ENCODE measurements at places on chromosomes 6 and 20. TPM values are rescaled to one million over a fixed set of nuclear protein-coding genes. Genes with fewer than 3 reads are reported as not detected.
A peak's percentile ranks its signal among the peaks of the same experiment; 100 is the strongest.

GRCh38 chr6:46420921-46421638, 70.2 kb downstream of the RCAN2 start:
- DNase-seq: no peak

GRCh38 chr6:17455919-17456318, 62.5 kb downstream of the CAP2 start:
- no peak for DNase-seq

GRCh38 chr20:37673444-37673843, 20.4 kb upstream of the CTNNBL1 start:
- no peak for DNase-seq

- DNase-seq: no peak
Measured at GRCh38 chr6:9126878-9127560, 691.7 kb upstream of the SLC35B3 start.

- DNase-seq: peak; percentile 42
Measured at GRCh38 chr20:11544029-11544678, 373.5 kb upstream of the BTBD3 start.

GRCh38 chr6:24621626-24622289, 24.2 kb downstream of the KIAA0319 start:
- DNase-seq: no peak

DNA sequence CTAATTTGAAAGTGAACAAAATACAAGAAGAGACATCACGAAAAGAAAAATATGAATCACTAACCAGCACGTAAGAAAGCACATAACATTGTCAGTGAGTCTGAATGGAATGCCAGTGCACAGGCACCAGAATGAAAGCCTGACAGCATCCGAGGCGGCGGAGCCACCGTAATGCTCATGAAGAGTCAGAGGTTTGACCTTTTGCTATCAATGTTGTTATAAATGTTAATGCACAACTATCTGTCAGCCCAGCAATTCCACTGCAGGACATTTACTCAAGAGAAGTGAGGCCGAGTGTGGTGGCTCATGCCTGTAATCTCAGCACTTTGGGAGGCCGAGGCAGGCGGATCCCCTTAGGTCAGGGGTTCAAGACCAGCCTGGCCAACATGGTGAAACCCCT, 562.1 kb downstream of the PRKN start:
- DNase-seq: no peak

DNA sequence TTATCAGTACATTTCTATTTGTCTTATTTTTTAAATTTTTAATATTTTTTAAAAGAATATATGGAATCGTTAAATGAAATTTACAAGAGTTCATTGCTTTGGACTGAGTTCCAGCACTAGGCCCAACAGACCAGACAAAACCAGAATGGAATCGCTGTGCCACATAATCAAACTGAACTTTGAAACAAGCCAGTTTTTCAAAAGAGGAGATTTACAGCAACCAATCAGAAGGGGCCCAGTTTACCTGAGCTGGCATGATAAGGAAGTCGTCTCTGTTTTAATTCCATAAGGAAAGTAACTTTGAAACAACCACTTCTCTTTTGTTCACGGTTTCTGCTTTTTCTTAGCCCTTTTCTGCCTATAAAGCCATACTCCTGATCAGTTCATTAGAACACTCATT, 293.6 kb upstream of the FLRT3 start:
- DNase-seq: no peak

DNA sequence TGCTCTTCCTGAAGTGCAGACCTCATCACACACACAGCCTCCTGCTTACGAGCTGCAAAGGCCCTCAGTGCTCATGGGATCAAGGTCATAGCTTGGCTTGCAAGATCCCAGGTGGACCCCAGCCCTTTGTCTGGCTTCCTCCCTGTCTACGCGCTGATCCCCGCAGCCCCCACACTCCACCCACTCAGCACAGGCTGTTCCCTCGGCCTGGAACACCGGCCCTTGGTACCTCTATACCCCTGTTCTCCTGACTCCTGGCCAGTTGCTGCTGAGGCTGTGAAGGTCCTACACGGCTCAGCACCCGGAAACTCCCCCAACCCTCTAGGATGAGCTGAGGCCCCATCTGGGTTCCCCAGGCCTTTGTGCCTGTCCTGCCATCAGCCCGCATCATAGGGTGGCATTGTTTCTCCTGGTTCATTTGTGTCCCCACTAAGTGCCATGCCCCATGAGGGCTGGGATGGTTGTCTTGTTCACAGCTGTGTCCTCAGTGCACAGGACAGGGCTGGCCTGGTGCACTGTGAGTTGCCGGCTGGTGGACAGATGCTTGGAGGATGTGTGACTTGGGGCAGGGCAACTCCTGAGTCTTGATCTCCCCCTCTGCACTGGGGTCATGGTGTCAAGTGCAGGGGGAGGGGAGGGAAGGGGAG, 57.0 kb downstream of the ADNP start:
- no peak for DNase-seq

- DNase-seq: no peak
Measured at GRCh38 chr20:63036291-63036690, 29.5 kb upstream of the BHLHE23 start.

DNA sequence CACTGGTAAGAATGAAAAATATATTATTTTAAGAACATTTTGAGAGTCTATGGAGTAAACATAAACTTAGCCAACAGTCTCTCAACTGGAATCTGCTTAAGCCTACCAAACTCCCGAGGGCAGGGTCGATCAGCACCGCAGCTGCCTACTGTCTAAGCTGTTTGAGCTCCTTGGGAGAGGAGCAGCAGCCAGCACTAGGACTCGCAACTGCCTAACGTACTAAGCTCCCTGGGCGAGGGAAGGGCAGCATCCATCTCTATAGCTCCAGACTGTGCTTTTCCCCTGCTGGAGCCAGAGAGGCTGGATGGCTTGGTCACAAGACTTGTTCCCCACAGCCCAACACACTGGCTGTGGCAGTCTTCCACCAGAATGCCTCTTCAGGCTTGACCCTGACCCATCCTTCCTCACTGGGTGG, 96.4 kb downstream of the MOXD1 start:
- peak; percentile 6 for DNase-seq

DNA sequence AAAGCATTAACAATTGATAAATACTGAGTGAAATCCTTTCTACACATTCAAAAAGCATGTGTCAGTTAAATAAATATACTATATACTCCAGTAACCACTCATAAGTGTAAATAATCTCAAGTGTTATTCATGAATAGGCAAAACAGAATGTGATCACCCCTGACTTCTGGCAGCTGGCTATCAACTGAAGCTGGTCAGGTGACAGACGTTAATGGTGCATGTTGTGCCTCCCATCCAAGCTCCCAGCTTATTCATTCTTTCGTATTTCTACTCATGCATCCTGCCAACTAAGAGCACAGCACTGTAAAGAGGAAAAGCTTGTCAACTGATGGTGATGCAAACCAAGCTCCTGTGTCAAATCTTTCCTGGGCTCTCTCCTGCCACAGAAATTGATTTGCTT, 7.7 kb downstream of the PSMB1 start:
- no peak for DNase-seq

DNA sequence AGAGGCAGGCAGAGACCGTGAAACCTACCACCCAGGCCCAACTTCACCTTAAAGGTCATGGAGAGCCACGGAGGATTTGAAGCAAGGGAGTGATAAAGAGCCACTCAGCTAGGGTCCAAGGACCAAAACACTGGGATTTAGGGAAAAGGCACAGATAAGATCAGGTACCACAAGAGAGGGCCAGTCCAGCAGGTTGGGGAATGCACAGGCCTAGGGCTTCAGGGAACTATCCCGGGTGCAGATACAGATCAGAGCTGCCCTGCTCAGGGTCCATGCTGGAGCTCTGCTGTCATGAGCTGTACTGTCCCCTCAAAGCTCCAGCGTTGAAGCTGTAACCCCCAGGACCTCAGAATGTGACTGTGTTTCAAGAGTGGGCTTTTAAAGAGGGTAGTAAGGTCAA, 16.9 kb downstream of the SLC22A23 start:
- DNase-seq: no peak

GRCh38 chr20:21709535-21709904, 4.1 kb downstream of the PAX1 start:
- DNase-seq: no peak

DNA sequence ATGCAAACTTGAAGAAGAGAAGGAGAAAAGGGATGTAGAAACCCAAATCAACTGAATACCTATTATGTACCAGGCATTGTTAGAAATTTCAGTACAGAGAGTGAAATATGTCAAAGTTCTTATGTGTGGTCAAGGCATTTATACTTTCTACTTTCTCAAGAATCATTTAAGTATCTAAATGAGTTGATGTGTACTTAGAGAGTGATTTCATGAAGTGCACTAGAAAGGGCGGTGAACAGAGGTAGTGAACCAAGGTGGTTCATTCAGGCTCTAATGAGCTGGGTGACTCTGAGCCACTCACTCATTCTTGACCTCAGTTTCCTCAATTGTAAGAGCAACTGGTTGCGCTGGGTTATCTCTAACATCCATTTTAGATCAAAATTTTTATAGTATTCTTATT, 3.3 kb downstream of the PDE7B start:
- no peak for DNase-seq

- DNase-seq: no peak
Measured at GRCh38 chr6:4929097-4929718, 74.6 kb downstream of the RPP40 start.

GRCh38 chr20:3282271-3283221, 43.6 kb upstream of the SLC4A11 start:
- no peak for DNase-seq

DNA sequence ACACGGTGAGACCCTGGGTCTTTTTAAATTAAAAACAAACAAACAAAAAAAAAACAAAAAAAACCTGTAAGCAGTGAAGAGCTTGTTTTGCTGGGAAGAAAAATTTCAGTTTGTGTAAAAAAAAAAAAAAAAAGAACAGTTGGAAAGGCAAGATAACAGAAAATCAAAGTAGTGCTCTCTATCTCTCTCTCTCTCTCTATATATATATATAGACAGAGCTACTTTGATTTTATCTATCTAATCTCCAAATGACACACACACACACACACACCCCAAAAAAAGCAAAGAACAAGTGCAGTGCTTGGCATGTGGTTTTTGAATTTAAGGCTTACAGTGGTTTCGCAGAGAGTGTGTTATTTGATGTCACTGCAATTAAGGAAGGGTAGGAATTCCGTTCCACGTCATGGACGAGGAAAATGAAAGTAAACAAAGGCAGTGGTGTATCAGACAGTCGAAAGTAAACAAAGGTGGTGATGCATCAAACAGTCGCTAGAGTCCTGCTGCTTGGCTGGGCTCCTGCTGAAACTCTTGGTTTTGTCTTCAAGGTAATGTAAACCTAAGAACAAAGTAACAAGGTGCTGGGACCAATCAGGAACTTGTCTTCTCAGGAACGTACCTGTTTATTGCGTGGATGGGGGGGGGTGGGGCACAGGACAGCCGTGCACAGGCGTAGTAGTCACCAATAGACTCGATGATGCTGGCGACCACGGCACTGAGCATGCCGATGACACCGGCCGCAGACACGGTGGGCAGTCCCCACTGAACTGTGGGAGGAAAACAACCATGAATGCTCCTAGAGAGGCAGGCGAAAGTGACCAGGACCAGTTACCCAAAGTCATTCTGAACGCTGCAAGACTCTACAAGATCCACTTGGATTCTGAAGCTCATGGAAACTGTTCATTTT, 131.8 kb downstream of the SLC23A2 start:
- no peak for DNase-seq

DNA sequence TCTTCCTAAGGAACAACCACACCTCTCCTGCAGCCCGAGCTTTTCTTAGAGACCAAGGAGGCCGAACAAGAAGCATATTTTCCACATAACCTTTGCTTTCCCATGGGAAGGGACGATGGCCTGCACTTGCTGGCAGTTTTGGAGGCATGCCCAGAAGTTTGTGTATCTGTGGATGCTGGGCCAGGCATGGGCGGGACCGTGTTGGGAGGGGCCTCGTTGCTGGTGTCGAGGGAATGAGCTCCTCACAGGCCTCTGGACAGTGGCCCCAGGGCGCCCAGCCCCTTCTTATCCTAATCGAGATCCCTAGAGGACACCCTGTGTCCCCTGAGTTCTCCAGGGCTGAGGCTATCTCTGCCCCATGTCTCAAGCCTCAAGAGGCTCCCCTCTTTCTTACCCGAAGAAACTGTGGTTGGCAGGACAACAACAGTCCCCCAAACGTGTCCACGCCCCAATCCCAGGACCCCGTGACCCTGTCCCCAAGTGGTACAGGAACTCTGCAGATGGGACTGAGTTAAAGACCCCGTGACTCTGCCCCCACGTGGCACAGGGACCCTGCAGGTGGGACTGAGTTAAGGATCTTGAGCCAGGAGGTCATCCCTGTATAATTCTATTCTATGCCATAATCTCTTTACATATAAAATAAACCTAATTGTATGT, 99.5 kb upstream of the BHLHE23 start:
- DNase-seq: peak; percentile 79

DNA sequence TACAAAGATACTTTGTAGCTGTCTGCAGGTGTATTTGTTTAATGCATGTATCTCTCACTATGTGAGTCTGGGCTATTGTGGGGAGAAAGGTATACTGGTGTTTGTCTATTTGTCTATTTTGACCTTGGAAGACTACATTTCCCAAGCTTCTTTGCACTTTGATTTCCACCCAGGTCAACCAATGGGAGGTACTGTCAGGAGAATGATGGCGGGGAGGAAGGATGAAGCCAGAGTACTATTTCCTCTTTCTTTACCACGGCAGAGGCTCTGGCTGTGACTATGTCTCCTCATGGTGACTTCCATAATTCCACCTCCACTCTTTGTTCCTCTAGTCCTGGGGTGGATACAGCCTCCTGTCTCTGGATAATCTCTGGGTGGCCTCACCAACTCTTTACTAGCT, 23.1 kb downstream of the LBP start:
- no peak for DNase-seq

- no peak for DNase-seq
Measured at GRCh38 chr6:148898376-148899014, 151.7 kb downstream of the UST start.

- DNase-seq: no peak
Measured at GRCh38 chr20:58747211-58747610, 54.6 kb downstream of the NPEPL1 start.

DNA sequence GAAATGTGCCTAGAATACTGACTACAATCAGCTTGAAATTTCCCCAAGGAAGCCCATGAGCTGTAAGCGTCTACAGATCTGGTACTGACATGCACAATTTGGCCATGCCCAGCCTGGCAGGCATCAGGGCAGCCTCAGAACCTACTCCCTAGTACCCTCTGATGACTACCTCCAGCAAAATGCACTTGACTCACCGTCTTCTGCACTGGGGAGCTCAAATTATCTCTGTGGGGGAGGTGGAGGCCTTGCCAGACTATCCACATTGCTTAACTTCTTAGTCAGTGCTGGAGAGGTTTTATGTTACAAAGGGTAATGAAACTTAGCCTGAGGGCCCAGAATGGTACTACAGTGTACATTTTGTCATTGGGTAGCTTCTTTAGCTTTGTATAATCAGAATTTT, 126.0 kb upstream of the ADGRF1 start:
- no peak for DNase-seq

- DNase-seq: no peak
Measured at GRCh38 chr6:162416831-162417537, 310.6 kb downstream of the PRKN start.

Gene CLPSL2
- total RNA-seq: not detected

Gene IL17F
- not detected for total RNA-seq

Gene COL10A1
- 0.26 TPM for total RNA-seq

Gene ADISSP
- total RNA-seq: 26.7 TPM

Gene TNF
- total RNA-seq: 0.66 TPM

Gene ZKSCAN3
- 1.6 TPM for total RNA-seq

Gene ASIP
- total RNA-seq: not detected

Gene MMP24
- total RNA-seq: 9.3 TPM

Gene TSPO2
- total RNA-seq: not detected

Gene SEC63
- 97.9 TPM for total RNA-seq

Data from body of pancreas (tissue), 4 donors.